ENCODE measurements at places on chromosomes 13 and 19. TPM values are rescaled to one million over a fixed set of nuclear protein-coding genes. Genes with fewer than 3 reads are reported as not detected.

DNA sequence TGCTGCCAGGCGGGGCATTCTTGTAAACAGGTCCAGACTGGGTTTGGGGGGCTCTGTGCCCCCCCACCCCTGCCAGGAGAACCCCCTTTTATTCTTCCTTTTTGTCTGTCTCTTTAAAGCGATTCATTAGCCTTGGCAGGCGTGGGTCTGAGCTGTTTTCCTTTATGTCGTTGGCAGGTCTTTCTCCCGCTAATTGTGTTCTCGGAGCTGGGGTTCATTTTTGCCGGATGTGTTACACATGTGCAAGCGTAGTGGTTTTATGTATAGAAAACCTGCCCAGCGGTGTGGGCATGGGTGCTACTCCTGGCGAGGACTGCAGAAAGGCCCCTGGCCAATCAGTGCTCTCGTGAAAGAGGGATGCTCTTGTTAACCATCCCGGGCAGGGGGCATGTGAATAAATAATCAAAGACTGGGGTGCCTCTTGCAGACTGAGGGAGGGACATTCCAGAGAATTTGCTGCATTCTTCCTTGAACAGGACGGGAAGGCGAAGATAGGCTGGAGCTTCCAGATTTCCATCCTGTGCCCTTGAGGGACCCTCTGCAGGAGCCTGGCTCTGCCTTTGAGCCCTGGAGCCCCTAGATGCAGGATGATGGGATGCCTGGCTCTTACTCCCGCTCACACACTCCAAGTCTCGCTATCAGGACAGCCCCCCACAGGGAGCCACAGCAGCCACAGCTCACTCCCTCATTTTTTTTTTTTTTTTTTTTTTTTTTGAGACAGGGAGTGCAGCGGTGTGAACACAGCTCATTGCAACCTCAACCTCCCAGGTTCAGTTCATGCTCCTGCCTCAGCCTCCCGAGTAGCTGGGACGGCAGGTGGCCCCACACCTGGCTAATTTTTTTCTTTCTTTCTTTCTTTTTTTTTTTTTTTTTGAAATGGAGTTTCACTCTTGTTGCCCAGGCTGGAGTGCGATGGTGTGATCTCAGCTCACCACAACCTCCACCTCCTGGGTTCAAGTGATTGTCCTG, 14.1 kb downstream of the CARM1 start:
- DNase-seq = no peak

DNA sequence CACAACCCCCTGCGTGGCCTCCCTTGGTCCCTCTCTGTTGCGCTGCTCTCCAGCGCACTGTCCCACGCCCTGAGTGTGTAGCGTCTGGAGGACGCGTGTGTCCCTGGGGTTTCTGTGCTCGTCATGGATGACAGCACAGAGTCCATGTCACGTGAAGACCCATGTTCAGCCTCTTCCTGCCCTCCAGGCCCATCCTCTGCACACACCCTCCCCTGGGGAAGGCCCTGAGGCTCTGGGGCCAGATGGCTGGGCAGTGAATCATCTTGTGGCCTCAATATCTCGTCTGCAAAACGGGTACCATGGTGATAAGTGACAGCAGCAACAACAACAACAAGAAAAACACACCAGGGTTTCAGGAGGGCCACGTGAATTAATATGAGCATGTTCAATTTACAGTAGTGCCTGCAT, 71.5 kb upstream of the ARHGEF7 start:
- no peak for DNase-seq

KCNJ14 gene
- total RNA-seq = 0.27 TPM

DNA sequence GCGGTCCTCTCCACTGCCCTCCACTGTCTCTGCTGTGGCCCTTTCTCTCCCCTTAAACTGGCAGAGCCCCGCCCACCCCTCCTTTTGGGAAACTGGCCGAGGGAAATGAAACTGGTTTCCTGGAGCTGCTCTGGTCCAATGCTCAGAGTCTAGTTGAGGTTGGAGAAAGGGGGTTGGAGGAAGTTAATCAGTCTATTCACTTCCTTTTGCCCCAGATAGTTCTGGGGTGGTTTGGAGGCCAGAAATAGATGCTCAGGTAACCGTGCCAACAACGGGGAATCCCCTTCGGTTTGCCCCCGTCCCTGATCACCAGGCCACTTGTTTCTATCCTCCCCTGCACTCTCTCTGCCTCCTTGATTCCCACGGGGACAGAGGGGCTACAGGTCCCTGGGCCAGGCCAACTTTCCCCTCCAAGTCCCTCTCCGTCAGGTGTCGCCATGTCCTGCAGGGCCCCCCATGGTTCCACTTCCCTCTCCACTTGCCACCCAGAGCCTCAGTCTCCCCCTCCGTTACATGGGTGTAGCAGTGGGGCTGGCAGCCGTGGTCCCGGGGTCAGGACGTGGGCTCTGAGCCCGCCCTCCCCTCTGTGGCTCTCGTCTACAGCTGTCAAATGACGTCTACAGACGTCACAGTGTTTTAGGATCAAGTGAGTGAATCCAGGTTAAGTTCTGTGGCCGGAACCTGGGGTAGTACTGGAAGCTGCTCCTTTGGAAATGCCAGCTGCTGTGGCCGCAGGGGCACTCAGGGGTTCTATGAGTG, at the start of gene IL4I1:
IL4I1 (minus strand) TSS at position 25 of the 759 bp plus-strand sequence. CDS start 727 bp downstream, outside the sequence.
- no peak for DNase-seq

TPP2 gene
- 36.1 TPM for total RNA-seq

DNA sequence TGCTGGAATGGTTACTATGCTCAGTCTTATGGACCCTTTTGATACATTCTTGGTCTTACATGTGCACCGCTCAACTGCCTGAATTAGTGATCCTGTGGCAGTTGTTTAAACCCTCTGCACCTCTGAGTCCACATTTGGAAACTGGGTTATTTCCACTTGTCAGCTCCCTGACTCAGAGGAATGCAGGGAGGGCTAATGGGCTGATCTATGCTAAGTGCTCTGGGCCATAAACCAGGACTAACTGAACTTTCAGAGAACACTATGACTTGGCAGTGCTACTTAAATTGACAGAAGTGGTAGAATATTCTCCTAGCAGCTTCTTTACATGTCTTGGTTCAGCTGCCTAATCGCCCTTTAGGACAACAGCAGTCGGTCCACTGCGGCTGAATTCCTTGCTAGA, 26.8 kb upstream of the MED4 start:
- DNase-seq = no peak

ATCAY gene
- total RNA-seq = 2.1 TPM

MBD3L2 gene
- not detected for total RNA-seq

NFIX gene
- total RNA-seq = 54.2 TPM

- DNase-seq = no peak
Measured at GRCh38 chr13:99144306-99144705, 56.3 kb upstream of the UBAC2 start.

- no peak for DNase-seq
Measured at GRCh38 chr13:46039411-46040182, 12.9 kb downstream of the ZC3H13 start.

DNA sequence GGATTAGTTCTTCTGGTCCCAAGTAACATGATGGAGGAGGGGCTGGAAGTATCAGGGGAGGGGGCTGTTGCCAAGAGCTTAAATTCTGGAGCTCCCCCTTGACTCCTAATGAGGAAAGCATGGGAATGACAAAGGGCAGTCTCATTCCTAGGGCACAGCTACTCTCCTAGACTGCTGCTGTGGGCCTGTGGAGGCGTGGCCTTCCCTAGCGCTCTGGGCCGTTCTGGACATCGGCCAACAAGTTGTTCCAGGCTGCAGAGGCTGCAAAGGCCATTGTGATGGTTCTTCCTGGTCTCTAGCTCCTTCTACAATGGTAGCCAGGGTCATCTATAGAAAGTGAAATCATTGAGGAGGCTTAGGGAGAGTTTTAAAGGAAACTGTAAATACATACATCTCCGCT, 916.6 kb downstream of the DIAPH3 start:
- DNase-seq = no peak

DNA sequence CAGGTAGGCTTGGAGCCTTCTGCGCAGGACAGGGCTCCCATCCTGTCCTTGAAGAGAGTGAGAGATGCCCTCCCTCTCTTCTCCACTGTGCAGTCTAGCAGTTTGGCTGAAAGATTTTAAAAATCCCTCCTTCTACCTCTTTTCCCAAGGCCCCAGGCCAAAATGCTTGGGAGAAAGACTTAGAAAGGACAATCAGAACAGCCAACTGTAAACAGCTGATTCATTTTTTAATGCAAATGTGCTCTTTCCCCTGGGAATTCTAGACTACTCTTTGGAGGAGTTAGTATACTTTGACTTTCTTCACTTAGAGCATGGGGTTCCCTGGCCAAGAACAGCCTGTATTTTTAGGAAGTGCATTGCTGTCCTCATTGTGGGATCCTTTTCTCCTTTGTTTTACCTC, 398.9 kb downstream of the GPC6 start:
- DNase-seq = no peak

METTL21C gene
- total RNA-seq = not detected
